ENCODE measurements at places on chromosomes 11 and 22.

GRCh38 chr11:118913411-118914125 lies 12.2 kb downstream of the BCL9L start:
- no peak for DNase-seq

DNA sequence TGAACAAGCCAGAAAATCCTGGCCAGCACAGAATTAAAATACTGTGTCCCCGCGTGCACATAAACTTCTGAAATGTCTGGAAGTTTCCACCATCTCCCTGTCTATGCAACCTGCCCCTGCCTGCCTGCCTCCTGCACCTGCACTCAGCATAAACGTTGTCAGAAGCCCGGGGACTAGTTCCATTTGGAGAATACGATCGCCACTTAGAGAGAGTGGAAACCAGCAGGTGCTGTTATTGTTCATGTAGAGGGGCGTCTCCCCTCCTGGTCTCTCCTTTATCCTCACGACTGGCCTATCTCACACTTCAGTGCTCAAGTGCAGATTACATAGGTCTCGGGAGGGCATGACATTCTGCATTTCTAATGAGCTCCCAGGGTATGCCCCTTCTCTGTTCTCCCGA lies 35.6 kb downstream of the MPPED1 start:
- DNase-seq, result no peak

- DNase-seq, result no peak
Observed at GRCh38 chr11:65695459-65696241, 16.4 kb upstream of the KAT5 start.

DNA sequence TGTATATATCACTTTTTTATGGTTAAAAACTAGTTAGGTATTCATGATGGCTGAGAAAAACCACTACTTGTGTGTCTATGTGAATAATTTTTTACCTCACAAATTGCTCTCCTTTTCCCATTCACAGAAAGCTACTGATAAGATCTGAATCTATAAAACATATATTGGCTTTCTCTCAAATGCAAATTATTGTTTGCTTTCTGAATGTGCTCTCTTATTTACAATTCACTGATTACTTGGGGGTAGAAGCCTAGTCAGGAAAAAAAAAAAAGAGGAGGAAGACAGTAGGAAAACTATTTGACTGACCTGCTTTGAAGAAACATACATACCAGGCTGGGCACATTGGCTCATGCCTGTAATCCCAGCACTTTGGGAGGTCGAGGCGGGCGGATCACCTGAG lies 20.5 kb downstream of the PGM2L1 start:
- no peak for DNase-seq

GRCh38 chr22:48654492-48654891 lies 1173.2 kb downstream of the BRD1 start:
- DNase-seq, result no peak

DNA sequence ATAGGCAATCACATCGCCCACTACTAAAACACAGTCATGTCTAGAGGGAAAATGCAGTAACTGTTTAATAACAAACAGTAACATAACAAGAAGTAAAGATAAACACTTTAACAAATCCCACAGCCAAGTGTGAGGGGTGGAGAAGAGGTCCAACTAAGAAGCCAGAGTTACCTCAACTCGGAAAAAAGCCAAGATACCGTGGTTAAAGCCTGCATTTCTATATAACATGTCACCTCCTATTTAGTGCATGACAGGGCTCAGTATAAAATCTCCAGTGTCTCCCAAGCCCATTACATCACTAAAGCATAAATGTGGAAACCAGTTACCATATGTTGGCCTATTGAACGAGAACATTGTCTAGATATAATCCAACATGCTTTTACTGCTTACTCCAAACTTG lies 281.7 kb downstream of the LRRC4C start:
- DNase-seq, result no peak

DNA sequence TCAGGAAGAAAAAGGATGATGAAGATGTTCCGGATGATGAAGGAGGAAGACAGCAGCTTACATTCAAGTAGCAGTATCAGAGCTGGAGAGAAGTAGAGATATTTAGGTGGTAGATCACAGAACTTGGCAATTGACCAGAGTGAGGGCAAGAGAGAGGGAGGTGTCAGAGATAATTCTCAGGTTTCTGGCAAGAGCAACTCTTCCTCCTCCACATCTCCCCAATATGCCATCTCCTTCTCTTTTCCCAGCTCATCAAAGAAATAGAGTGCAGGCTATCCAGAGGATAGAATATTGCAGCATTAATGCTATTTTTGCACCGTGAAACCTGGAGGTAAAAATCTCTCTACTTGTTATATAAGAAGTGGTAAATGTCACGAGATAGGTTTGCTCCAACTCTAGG lies 64.9 kb upstream of the OPCML start:
- DNase-seq, result no peak

DNA sequence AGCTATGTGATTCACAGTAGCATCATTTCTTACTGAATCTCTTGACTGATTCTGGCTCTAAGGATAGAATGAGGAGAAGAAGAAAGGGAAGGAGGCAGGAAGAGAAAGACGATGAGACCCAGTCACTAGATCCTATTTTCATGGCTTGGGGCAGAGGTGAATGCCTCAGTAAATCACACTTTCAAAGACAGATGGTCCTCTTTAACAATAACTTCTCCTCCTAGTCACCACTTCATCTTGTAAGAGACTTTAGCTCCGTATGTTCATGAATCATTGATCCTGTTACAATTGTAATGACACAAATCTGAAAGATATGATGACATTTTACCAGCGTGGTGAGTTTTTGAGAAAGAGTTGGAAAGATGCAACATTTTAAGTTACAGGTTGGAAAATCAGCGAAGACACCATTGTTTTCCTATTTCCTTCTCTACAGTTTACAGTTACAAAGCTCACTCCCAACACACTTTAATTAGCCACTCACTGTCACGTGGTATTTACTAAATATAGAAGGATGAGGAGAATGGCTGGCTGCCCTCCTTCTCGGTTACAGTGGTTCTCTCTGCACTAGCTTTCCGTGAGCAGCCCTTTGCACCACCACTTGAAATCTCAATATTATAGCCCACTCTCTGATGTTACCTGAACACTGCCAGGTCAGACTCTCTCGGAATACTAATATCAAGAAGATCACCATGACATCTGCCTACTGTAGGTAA lies 205.8 kb downstream of the CADM1 start:
- DNase-seq, result no peak

- no peak for DNase-seq
Observed at GRCh38 chr11:61775606-61776554, 16.5 kb downstream of the TMEM258 start.

DNA sequence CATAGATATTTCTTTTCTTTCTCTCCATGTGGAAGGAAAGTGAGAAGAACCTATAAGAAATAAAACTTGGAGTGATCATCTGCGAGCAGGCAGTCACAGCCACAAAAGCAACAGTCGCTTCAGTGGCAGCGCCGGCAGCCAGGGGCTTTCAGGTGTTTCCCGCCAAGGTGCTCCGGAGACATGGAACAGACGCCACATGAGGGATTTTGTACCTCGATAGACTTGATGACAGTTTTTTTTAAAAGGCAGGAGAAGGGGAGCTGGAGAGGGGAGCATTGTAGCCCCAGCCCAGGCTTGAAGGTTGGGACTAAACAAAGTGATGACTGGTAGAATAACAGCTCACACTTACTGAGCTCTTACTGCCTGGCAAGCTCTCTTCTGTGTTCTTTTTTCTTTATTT lies 471.4 kb upstream of the B3GAT1 start:
- DNase-seq, result no peak

DNA sequence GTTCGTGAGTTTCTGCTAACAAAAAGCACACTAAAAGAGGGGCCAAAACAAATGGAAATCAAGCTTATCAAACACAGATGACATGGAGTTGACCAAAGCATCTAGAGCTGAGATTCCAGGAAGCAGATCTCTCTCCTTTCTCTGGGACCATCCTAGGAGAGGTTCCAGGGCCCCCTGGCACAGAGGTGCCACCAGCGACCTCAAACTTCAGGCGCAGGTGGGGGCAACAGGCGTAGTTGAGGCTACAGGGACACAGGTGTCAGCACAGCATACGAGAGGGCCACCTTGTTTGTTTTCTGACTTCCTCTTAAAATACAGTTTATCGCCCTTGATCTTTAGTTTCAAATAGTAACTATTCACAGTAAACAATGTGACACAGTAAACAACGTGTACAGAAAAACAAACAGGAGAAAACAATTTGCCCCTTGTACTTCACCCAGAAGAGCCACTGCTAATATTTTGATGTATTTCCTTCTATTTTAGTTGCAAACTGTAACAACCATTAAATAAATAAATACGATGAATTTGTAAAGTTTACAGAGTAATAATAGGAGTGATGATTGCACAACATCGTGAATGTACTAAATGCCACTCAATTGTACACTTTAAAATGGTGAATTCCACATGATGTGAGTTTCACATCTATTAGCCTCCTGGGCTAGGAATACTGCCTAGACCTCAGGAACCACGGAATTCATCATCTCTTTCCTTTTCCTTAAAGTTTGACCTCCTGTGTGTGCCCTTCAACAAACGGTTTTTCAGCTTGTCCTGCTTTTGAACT lies 52.2 kb downstream of the IGLL5 start:
- no peak for DNase-seq

DNA sequence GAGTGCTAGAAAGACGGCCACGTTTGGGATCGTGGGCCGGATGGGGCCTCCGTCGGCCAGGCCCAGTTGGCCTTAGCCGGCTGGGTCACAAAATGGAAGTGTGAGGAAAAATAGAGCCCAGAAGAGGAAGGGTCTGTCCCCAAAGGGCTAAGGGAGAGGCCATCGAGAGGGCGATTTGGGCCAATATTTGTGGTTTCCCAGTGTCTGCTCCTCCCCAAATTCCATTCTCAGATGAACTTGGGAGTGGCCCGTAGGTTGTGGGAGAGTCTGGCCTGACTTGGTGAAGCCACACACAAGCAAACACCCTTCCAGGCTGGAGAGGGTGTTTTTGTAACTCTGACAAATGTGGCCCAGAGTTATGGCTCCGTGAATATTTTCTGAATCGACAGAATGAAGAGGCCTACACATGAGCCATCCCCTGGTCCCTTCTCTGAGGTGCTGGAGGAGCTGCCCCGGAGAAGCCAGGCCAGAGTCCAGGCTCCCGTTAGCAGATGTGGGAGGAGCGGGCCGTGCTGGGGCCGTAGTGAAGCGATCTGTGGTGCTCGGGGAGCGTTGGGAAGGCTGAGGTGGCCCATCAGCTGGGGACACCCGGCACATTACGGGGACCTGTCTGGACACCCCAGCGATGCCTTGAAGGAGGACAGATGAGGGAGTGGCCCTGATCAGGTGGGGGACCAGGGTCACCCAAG lies 73.5 kb upstream of the PPARA start:
- DNase-seq, result no peak

DNA sequence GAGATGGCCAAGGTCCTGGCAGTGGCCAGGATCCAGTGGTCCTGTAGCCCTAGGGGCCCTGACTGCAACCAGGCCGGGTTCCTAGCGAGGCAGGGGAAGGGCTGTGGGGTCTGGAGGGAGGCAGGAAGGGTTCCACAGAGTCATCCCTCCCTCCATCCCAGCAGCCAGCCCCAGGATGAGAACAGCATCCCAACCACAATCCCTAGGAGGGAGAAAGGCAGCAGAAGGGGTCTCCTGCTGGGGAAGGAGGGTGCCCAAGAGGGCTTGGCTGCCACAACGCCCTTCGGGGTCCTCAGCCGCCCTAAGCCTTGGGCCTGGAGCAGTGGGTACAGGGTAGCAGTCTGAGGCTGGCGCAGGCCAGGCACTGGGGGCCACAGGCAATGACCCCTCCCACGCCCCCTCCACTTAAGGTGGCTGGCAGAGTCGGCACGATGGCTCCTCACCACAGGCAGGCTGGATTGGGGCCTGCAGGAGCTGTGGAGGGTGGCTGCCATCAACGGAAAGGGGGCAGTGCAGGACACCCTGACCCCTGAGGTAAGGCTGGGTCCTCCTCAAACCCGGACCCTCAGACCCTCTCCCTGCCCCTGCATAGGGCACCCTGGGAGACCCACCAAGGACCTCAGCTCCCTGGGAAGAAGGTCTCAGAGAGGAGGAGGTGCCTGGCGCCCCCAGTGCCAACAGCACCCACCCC lies 7.2 kb downstream of the SLC22A12 start:
- DNase-seq, result no peak

DNA sequence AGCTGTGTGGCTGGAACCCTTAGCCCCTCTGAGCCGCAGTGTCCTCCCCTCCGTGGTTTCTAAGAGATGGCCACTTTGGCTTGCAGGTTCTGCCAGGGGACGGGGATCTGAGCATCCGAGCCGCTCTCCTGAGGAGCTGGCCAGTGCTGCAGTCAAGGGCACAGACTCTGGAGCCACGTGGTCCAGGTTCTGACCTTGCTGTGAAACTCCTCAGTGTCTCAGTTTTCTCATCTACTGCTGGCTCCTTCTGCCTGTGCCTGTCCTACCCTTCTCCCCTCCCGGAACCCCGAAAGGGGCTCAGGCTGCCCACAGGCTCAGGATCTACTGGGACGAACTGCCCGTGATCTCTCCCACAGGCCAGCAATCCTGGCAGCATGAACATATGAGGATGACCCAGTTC lies 65.4 kb upstream of the TTLL12 start:
- no peak for DNase-seq

GRCh38 chr11:61960532-61960931 lies 6.9 kb downstream of the FTH1 start:
- DNase-seq, result no peak

DNA sequence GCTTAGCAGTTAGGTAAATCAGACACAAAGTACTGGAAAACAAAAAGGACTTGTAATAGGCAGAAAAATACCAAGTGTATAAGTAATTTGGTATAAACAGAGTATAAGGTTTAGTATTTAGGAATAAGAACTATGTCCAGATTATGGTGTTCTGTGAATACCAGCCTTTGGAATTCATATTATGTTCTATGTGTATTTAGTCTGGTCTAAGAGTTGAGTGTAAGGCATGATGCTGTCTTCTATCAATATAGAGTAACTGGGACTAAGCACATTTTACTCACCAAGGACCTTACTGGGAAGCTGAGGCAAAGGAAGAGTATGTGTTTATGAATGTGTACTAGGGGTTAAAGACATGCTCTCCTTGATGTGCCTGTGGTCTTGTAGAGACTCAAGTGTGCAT lies 9.5 kb downstream of the SDHD start:
- no peak for DNase-seq

DNA sequence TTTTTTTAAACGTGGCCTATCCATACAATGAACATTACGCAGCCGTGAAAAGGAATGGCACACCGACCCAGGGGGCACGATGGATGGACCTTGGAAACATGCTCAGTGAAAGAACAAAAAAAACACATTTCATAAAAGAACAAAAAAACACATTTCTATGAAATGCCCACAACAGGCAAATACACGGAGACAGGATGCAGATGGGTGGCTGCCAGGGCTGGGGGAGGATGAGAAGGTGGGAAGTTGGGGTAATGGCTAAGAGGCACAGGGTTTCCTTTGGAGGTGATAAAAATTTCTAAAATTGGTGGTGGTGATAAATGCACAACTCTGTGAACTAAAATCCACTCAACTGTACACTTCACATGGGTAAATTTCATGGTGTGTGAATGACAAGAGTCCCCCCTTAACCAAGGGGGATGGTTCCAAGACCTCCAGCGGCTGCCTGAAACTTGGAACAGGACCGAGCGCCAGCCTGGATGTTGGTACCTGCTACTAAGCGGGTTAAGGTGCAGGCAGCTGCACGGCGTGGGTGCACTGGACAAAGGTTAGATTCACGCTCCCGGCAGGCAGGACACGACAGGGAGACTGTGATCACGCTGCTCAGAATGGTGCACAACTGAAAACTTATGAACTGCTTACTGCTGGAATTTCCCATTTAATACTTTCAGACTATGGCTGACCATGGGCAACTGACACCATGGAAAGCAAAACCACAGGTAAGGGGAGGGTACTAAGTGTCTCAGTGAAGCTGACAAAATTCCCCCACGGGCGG lies 16.5 kb downstream of the BRD1 start:
- no peak for DNase-seq

- no peak for DNase-seq
Observed at GRCh38 chr22:31179345-31179744, 19.4 kb downstream of the RNF185 start.

- no peak for DNase-seq
Observed at GRCh38 chr22:31683181-31684105, 21.4 kb upstream of the PISD start.
